ENCODE measurements at places on chromosomes 1 and 21.

DNA sequence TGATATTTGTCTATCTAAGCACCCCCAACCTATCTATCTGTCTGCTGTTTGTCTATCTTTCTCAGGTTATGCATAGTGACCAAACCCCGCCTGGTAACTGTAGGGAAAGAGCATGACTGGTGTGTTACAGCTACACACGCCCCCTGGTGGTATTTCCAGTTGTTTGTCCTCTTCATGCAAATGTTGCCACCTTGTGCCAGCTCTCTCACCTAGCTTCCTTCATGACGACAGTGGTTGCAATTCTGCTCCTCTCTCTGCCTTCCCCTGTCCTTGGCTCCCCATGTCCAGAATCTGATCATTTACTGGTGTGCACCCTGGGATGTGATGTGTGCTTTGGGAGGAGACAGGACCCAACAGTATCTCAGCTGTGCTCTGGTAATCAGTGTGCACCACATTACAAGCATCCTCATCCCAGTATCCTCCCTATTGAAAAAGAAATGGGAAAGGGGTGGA, 8.1 kb upstream of the INKA2 start:
- DNase-seq = peak; percentile 76

DNA sequence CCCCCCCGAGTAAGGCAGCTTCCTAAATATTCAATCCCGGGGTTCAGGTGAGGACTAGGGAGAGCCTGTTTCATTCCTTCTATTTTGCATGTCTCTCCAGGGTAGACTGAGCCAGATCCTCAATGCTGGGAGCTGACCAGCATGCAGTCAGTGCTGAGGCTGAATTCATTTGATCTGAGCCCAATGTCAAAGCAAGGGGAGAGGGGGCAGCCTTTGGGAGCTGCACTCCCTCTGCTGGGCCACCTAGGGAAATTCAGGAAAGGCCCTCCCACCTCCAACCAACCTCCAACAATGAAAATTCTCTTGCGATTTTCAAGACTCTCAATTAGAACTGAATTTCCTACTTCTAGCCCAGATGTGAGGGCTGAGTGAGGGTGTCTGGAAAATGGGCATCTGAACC, 371.2 kb downstream of the NPHP4 start:
- DNase-seq = peak; percentile 20

DNA sequence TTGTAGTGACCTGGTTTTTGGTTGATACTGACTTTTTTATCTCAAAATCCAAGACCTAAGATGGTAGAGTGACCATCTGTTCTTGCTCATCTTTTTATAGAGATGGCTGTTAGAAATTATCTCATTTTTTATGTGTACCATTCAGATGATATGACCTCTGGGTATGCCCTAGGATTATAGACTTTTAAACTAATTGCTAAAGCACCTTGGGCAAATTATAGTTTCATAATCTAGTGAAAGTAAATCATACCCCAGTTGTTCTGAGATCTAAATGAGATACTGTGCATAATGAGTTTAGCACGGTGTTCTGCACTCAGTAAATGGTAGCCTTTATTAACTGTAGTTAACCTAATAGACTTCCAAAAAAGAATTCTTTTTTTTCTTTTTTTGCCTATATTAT, 182.6 kb upstream of the L1TD1 start:
- DNase-seq = no peak

- DNase-seq = no peak
Measured at GRCh38 chr1:231099996-231100767, 60.1 kb upstream of the FAM89A start.

DNA sequence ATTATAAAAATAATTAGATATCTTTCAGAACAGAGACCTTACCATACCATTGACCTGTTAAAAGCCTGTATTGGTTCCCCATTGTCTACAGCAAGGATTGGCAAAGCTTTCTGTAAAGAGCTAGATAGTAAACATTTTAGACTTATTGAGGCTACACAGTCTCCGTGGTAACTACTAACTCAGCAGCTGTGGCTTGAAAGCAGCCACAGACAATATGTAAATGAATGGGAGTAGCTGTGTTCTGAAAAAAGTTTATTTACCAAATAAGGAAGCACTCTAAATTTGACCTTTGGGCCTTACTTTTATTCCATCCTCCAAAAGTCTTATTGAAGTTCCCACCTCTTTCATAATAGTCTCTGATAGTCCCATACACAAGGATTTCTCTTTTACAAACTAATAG, 39.7 kb downstream of the NUP210L start:
- no peak for DNase-seq

DNA sequence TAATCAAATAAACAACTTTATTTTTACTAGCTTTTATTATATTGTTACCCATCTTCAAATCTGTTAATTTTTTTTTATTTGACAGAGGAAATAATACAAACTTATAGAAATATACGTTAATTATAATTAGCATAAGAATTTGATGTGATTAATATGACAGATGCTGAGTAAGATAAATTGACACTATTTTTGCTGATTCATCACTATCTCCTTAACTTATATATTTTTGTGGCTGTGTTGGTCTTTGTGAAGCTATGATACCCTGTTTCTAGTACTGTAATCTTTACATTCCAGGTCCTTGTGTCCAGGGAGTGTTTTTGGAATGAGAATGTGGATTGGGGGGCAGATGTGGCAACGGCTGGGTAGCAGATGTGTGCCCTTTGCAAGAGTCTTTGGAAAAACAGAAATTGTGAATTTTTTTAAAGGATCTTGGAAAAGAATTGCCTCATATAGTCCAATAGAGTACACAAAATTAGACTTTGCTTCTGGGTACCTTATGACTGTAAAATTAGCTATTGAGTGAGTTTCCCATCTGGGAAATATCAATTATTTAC, 102.6 kb downstream of the KCNK2 start:
- no peak for DNase-seq

GRCh38 chr1:5475572-5475971, 516.7 kb downstream of the NPHP4 start:
- DNase-seq = no peak

- DNase-seq = no peak
Measured at GRCh38 chr21:39339231-39339630, 9.7 kb downstream of the HMGN1 start.

DNA sequence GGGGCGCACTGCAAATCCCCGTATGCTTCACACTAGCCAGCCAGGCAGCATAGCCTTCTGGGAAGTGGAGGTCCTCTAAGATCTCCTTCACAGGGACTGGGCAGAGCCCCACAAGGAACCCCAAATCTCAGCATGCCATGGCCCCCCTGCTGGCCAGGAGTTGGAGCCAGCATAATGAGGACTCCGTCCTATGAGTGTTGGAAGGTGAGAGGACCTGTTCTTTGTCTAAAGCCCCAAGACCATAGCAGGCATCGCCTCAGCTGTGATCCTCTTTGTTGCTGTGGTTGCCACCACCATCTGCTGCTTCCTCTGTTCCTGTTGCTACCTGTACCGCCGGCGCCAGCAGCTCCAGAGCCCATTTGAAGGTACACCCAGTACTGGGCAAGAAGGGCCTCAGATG, 1.5 kb downstream of the SHISA4 start:
- no peak for DNase-seq

- DNase-seq = no peak
Measured at GRCh38 chr1:242579528-242580235, 55.2 kb upstream of the PLD5 start.

DNA sequence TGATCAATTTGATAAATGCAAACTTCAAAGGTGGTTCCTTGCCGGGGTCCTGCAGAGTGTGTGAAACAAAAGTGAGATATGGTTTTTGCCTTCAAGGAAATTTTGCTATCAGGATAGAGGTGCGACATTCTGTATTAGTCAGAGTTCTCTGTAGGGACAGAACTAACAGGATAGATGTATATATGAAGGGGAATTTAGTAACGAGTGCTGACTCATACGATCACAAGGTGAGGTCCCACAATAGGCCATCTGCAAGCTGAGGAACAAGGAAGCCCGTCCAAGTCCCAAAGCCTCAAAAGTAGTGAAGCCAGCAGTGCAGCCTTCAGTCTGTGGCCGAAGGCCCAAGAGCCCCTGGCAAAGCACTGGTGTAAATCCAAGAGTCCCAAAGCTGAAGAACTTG, 157.0 kb downstream of the RYR2 start:
- no peak for DNase-seq

DNA sequence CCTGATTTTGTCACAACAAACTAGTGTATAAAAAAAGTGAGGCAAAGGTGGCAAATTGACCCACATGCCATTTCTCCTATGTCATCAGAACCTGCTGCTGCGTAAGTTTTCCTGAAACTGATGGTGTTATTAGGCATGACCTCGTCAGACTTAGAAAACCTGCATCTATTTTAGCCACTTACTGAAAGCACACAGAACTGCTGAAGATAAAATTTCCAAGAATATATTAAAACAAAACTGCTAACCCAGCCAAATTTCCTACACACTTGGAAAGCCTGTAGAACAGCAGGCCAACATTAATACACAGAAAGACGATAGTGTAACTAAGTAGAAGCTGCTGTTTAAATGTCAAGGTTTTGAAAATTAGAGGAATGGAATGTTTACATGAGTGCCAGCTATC, 674.5 kb upstream of the CXADR start:
- DNase-seq = no peak

- no peak for DNase-seq
Measured at GRCh38 chr1:221632072-221632471, 109.8 kb downstream of the DUSP10 start.

- no peak for DNase-seq
Measured at GRCh38 chr1:6614929-6615785, 1.6 kb downstream of the PHF13 start.

DNA sequence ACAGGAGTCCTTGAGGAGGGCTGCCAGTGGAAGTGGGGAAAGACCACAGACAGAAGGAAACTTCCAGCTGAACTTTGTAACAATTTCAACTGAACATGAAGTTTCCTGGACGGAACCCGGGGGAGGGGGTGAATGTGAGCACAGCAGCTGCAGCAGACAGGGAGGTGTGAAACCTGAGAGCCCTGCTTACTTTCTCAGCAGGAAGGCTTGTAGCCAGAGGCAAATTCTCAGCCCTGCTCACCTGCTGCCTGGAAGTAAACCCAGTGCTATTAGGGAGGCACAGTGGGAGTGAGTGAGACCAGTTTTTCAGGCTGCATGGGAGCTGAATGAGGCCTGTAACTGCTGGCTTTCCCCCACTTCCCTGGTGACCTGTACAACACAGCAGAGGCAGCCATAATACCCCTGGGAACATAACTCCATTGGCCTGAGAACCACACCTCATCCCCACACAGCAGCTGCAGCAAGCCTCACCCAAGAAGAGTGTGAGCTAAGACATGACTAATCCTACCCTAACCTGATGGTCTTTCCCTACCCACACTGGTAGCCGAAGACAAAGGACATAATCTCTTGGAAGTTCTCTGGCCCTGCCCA, 9.6 kb upstream of the SPRR2F start:
- no peak for DNase-seq

DNA sequence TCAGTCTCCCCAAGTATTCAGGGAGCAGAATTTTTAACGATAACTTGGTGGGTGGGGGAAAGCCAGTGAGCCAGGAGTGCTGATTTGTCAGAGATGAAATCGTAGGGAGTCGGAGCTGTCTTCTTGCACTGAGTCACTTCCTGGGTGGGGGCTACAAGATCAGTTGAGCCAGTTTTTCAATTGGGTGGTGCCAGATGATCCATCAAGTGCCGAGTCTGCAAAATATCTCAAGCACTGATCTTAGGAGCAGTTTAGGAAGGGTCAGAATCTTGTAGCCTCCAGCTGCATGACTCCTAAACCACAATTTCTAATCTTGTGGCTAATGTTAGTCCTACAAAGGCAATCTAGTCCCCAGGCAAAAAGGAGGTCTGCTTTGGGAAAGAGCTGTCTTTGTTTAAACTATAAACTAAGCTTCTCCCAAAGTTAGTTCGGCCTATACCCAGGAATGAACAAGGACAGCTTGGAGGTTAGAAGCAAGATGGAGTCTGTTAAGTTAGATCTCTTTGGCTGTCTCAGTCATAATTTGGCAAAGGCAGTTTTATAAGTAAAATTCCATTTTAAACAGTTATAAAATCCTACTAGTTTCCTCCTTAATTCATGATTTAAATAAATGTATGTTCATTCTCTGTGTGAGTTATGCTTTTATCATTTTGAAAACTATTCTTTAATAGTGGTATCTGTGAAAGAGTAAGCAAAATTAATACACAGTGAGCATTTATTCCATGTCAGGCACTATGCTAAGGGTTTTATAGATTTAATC, 51.7 kb downstream of the SLC16A1 start:
- DNase-seq = no peak

DNA sequence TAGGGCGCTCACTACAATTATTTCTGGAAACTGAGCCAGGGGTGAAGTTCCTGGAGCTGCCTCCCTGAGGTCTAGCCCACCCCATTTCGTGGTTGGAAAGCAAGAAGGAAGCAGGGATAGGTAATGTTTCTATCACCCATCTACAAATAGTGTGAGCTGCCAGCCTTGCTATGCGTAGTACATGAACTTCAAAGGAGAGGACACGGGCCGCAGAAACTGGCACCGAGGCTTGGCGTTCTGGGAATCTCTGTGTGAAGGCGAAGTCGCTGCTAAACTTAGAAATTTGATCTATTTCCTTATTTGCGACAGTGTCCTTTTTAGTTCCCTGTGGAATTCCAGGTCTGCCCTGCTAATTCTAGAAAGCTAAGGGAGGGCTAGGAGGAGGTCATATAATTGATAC, 49.6 kb upstream of the NTPCR start:
- DNase-seq = no peak

- no peak for DNase-seq
Measured at GRCh38 chr1:54064299-54064698, 10.9 kb downstream of the TCEANC2 start.

GRCh38 chr1:106515375-106515774, 541.1 kb upstream of the PRMT6 start:
- no peak for DNase-seq

DNA sequence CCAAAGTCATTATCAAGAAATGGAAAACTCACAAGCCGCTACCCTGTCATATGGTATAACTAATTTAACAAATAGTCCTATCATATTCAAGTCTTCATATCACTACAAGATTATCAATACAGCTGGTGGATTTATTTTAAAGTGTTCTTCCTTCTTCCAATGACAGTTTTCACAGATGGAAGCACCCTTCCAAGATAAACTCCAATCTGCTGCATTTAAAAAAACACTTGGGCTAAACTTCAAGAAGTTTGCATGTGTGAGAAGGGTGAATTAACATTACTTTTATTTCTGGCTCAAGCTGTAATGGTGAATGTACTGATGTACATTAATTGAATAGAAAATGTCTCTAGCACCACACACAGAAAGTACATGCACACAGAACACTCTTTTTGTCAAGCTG, 192.4 kb downstream of the DPYD start:
- DNase-seq = no peak

- DNase-seq = no peak
Measured at GRCh38 chr1:211326140-211326527, 499 bp upstream of the TRAF5 start.

- no peak for DNase-seq
Measured at GRCh38 chr1:93964777-93965200, 55.6 kb upstream of the GCLM start.

- no peak for DNase-seq
Measured at GRCh38 chr1:200435200-200435780, 25.5 kb upstream of the ZNF281 start.

GRCh38 chr1:240399381-240399780, 212.6 kb downstream of the GREM2 start:
- no peak for DNase-seq
